ENCODE measurements at places on chromosomes 13 and 19.
A peak's percentile ranks its signal among the peaks of the same experiment; 100 is the strongest.

- DNase-seq = no peak
Measured at GRCh38 chr19:15991602-15992001, 42.8 kb downstream of the OR10H4 start.

- no peak for DNase-seq
Measured at GRCh38 chr19:15438124-15438496, 11.6 kb downstream of the WIZ start.

GRCh38 chr13:94505730-94506129 is 26.2 kb upstream of the DCT start:
- no peak for DNase-seq

GRCh38 chr13:48580185-48580803 is 47.4 kb upstream of the RCBTB2 start:
- DNase-seq = peak; percentile 72

- peak; percentile 90 for DNase-seq
Measured at GRCh38 chr19:36973021-36973843, 57.1 kb downstream of the ZNF568 start.

- DNase-seq = peak; percentile 29
Measured at GRCh38 chr13:29140277-29140676, 320.1 kb downstream of the MTUS2 start.

DNA sequence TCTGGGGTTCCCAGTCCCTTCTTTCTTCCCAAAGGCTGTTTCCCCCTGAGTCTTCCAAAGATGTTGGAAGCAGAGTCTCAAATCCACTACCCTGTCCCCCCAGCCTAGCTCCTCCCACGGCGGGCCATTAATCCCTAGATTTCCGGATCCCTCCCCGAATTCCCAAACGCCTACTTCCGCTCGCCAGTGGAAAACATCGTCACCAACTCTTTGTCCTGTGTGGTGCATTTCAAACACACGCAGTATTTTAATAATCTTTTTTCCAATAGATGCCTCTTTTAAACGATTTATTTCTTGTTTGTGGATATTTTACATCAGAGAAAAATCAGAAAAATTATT is 610 bp downstream of the ZNF791 start:
- DNase-seq = peak; percentile 84

- peak; percentile 68 for DNase-seq
Measured at GRCh38 chr13:26929971-26930730, 169.6 kb upstream of the GPR12 start.

DNA sequence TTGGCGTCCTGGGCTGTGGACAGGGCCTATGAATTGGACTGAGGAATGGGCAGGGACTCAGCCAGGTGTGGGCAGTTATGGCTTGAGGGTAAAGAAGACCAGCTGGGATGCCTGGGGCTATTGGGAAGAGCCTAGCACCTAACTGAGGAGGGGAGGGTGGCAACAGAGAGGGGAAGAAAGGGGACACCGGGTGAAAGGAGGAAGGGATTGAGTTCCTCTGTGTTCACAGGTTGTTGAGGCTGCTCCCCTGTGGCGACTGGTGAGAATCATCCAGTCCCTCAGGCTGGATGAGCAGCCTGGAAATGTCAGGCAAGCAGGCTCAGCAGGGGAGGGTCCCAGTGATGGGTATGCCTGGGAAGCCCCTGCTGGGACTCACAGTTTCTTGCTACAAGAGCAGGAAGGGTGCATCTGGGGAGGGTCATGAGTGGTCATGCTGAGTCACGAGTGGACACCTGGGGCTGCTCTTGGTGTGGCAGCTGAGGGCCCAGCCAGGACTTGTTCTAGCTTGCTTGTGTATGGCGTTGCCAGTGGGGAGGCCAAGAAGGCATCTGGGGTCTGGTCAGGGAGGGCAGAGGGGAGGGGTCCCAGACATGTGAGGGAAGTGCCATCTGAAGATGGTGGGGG is 1.4 kb downstream of the ZNF324 start:
- DNase-seq = no peak

GRCh38 chr19:55599468-55599841 is at the start of gene FIZ1:
Gene FIZ1, minus strand, starts transcription at chr19:55599517. Its CDS starts 1,652 bp downstream, at chr19:55597865.
- peak; percentile 98 for DNase-seq

GRCh38 chr13:44382635-44383145 is 9.1 kb downstream of the SERP2 start:
- DNase-seq = peak; percentile 30

- DNase-seq = no peak
Measured at GRCh38 chr19:37938353-37938752, 31.3 kb downstream of the SIPA1L3 start.

DNA sequence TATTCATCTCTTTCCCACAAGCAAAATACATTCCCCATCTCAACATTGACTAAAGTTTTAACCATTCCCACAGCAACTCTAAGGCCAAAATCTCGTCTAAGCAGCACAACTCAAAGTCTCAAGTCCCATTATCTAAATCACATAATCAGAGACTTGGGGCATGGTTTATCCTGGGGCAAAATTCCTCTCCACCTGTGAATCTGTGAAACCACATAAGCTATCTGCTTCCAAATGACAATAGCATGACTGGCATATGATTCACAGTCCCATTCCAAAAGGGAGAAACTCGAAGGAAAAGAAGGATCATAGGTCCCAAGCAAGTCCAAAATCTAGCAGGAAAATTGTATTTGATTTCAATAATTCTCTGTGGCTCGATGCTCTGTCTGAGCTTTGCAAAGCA is 73.0 kb downstream of the ANKRD10 start:
- DNase-seq = no peak

- DNase-seq = no peak
Measured at GRCh38 chr13:24834902-24835510, 71.0 kb downstream of the RNF17 start.

- DNase-seq = no peak
Measured at GRCh38 chr13:66212511-66212910, 1017.6 kb downstream of the PCDH9 start.

GRCh38 chr13:19153782-19154450 is 27.7 kb downstream of the TUBA3C start:
- no peak for DNase-seq

- DNase-seq = no peak
Measured at GRCh38 chr19:32930567-32930966, 41.2 kb downstream of the CEP89 start.

- no peak for DNase-seq
Measured at GRCh38 chr19:57362419-57362818, 932 bp upstream of the TRAPPC2B start.

GRCh38 chr13:25371875-25372283 is at the start of gene ATP8A2:
Gene ATP8A2, plus strand, starts transcription at chr13:25371974. Its CDS starts 239 bp downstream, at chr13:25372213.
- no peak for DNase-seq

DNA sequence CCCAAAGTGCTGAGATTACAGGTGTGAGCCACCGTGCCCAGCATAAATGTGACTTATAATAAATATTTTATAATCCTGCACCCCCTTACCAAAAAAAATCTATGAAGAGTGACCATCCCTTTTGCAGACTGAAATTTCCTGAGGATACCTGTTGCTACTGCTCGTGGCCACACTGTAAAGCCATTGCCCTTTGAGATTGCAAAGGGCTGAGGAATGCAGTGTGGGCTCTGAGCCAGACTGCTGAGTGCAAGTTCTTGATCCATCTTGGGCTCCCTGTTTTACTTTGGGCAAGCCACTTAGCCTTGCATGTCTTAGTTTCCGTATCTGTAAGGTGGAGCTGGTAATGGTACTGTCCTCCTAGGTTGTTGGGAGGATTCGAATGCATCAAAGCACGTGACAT is 23.4 kb downstream of the SIPA1L3 start:
- DNase-seq = no peak

GRCh38 chr13:40429706-40430545 is 236.5 kb downstream of the FOXO1 start:
- no peak for DNase-seq

- peak; percentile 57 for DNase-seq
Measured at GRCh38 chr19:29680447-29680846, 15.2 kb downstream of the PLEKHF1 start.

DNA sequence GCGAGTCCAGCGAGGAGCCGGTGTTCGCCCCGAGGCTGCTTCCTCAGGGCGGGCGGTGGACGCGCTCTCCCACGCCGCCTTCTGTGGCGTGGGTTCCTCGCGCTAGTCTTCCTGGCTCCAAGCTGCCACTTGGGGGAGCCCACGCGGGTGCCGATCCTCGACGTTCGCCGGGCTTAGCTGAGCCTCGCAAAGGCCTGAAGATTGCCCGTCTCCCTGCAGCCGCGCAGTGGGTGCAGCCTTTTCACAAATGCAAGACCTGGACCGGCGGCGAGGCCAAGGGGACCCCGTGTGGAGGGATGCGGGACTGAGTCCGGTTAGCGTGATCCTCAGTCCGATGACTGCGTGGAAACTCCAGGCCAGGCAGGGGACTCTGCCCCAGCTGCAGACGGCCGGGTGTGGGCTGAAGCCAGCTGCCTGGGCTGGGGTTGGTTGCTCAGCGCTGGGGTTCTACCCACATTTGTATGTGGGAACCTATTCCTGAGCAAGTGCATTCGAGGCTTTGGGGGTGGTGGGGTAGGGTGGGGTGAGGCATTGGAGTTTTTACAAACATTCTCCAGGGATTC is 16.6 kb upstream of the LRP3 start:
- no peak for DNase-seq

- DNase-seq = no peak
Measured at GRCh38 chr19:34474233-34474989, 7.1 kb upstream of the WTIP start.

GRCh38 chr13:20713751-20714150 is 10.3 kb downstream of the IL17D start:
- peak; percentile 59 for DNase-seq

- DNase-seq = no peak
Measured at GRCh38 chr13:44921246-44921877, 67.9 kb downstream of the NUFIP1 start.

- DNase-seq = no peak
Measured at GRCh38 chr13:34730961-34731360, 211.1 kb upstream of the NBEA start.

GRCh38 chr19:46596008-46596407 is 5.1 kb upstream of the CALM3 start:
- no peak for DNase-seq

GRCh38 chr13:111335298-111335697 is 14.9 kb downstream of the TEX29 start:
- no peak for DNase-seq

- DNase-seq = no peak
Measured at GRCh38 chr19:32868206-32868950, 1.2 kb downstream of the SLC7A9 start.

- peak; percentile 62 for DNase-seq
Measured at GRCh38 chr19:10800488-10800887, 35.5 kb downstream of the TMED1 start.

- DNase-seq = no peak
Measured at GRCh38 chr13:50950849-50951248, 41.3 kb downstream of the RNASEH2B start.

GRCh38 chr13:40986101-40986856 is 32.8 kb downstream of the ELF1 start:
- no peak for DNase-seq

GRCh38 chr19:38291855-38292254 is 12.2 kb upstream of the C19orf33 start:
- DNase-seq = no peak

- DNase-seq = no peak
Measured at GRCh38 chr13:73173279-73173811, 114.5 kb downstream of the KLF5 start.

- no peak for DNase-seq
Measured at GRCh38 chr19:1438933-1439354, 748 bp downstream of the RPS15 start.

All from left cardiac atrium (tissue), 4 donors.